ENCODE measurements at places on chromosomes 6 and 20.

DNA sequence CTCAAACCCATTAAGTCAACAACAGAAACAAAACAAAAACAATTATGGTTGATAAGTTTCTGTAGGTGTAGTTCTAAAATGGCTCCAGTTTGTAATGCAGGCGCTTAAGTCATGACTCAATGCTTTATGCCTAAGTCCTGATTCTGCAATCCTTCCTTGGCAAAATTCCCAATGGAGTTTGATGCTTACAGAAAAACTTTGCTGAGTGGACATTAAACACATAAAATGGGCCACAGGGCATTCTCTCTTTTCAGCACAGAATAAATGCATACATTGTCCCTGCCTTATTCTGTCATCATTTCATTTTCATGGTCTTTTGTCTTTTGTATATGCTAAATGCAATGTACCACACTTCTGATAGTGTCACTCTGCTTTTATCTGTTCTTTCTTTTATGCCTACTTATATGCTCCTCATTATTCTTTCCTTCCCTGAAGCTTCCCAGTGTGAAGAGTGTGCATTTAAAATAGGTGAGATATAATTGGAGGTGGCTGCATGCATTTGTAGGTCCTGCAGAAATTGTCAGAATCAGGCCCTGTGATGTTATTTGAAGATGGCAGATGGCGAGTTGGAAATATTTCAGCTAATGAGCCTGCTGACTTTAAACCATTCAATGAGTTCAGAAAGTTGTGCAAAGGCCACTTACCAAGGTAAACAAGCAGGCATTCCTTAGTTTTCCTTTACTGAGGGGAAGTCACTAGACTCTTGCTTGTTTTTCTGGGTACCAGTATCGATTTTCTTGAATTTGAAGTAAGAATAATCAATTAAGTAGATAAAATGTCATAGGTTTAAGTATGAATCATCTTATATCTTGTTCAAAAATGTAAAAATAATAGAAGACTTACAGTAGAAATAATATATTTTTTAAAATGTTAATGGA, 313.1 kb downstream of the TRDN start:
- no peak for DNase-seq

DNA sequence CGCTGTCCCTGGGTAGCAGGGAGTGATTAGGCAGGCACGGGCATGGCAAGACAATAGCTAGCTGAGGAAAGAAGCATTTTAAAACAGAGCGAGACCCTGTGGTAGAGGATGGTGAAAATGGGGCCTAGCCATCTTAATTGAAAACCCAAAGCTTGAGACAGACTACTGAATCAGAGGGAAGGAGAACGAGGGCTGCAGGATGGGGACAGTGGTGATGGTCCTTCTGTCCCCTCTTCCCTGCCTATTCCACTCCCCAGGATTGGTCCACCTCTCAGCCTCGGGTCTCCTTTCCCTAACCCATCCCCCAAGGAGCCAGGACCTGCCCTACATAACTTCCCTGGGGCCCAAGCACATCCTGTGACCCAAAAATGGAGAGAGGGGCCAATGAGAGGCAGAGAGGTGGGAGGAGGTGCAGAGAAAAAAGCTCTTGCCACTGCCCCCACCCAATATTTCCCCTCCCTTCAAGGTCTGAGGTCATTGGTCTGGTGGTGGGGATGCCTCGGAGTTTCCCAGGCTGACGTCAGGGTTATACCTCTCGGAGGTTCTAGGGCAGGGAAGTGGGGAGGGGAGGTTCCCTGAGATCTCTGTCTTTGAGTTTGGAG, 884 bp upstream of the CUTA start:
- no peak for DNase-seq

GRCh38 chr20:51388756-51389542, 153.6 kb downstream of the NFATC2 start:
- DNase-seq, result no peak

- no peak for DNase-seq
Measured at GRCh38 chr6:64861039-64861651, 845.9 kb downstream of the EYS start.

DNA sequence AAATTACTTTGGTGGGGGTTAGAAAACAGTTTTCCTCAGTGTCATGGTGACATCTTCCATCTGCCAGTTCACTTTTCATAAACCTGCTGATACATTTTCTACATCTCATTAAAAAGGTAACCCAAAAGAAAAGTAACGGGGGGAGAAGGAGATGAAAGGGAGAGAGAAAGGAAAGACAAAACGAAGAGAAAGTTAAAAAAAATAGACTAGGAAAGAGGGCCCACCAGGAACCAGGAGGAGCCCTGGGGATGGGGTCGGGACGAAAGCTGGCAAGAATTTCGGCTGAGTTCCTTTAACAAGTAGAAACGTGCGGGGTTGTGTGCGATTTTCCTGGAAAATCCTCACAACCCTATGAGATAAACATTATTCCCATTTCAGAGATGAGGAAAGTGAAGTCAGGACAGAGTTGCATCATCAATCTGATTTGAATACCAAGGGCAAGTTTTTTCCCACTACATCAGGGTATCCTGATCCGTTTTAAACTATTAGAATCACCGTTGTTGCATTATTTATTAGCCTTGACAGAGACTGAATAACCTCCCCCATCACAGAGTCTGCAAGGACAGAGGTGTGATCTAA, 53.4 kb upstream of the TPD52L1 start:
- DNase-seq, result no peak
